ENCODE measurements at places on chromosomes 11 and 22.
A peak's percentile ranks its signal among the peaks of the same experiment; 100 is the strongest.

DNA sequence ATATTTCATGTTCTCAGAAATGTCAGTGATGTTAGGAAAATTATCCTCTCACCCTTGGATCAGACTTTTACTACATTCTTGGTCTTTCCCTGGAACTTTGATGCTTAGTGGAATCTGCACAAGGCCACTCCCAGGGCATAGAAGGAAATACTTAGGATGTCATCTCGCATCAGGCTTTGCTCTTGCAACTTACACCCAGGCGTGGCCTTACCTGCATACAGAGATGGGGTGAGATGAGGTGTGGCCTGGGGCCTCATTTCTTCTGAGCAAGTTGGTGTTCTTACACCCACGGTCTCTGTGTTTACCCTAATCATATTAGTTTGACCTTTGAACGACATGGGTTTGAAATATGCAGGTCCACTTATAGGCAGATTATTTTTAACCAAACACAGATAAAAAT lies 19.0 kb upstream of the OR52K2 start:
- DNase-seq, result no peak

DNA sequence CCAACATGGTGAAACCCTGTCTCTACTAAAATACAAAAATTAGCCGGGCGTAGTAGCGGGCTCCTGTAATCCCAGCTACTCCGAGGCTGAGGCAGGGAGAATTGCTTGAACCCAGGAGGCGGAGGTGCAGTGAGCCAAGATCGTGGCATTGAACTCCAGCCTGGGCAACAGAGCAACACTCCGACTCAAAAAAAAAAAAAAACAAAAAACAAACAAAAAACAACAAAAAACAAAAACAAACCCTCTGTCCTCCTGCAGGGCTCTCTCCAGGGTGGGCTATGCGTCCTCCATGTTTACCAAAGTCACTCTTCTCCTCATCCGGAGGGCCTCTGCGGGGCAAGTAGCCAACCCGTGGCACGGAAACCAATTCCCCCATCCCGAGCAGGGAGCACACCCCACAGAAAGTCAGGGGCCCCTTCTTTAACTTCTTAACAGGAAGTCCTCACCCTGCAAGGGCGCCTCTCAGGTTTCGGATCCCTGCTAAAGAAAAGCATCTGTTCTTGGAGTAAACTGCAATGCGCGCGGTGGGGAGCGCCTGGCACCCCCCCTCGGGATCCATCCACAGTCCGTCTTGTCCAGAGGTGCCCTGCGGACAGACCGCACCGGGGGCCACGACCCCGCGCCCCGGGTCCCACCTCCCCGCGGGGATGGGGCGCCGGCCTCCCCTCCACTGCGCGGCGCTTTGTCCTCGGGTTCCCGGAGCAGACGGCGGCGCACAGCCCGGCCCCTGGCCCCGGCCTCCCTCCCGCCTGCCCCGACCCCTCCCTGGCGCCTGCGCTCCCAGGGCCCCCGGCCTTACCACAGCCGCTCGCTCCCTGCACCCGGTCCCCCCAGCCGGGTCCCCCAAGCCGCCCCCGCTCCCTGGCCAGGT lies 712 bp downstream of the CERK start:
- DNase-seq, result no peak

GRCh38 chr11:1916132-1916985 lies 3.1 kb upstream of the TNNT3 start:
- no peak for DNase-seq

GRCh38 chr22:35231585-35232084 lies 25.7 kb upstream of the HMGXB4 start:
- DNase-seq, result peak; percentile 74

DNA sequence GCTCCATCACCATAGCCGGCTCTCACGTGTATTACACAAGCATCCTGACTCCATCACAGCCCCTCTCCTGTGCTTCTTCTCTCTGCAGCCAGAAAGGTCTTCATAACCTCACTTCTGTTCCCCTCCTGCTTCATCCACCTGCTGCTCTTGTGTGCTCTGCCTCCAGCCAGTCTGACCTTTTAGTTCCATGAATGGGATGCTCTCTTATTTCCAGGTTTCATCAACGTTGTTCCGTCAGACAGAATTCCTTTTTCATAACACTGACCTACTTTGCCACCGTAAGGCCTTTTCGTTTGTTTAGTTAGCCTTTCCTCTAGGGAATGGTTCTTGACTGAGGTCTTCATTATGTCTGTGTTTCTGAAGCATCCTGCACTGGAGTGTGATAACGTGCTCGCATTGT lies 18.8 kb downstream of the GRAMD1B start:
- DNase-seq, result no peak
